Stimulated activated CD8-positive, alpha-beta memory T cell treated with anti-CD3 and anti-CD28 coated beads, Interleukin-15, amount 100 ng/mL, for 1 hour (primary cell): ENCODE measurements at places on chromosomes 11 and 22.

- peak; percentile 20 for DNase-seq
Observed at GRCh38 chr11:107689317-107690202, 22.3 kb downstream of the SLN start.

DNA sequence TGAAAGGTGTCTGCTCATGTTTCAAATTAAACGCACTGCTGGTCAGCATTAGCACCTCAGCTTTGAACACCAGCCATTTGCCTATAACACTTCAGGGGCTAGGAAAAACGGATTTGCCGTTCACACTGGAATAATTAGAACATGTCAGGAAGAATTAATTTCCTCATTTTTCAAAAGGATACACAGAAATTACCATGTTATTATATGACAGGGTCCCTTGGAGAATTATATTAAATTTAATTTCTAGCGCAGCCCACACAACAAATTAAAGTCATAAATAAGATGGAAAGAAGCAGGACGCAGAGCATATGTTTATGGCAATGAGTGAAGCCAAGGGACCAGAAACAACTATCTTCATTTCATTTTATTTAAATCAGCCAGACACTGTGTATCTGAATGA lies 83.8 kb upstream of the SOX6 start:
- DNase-seq, result no peak

DNA sequence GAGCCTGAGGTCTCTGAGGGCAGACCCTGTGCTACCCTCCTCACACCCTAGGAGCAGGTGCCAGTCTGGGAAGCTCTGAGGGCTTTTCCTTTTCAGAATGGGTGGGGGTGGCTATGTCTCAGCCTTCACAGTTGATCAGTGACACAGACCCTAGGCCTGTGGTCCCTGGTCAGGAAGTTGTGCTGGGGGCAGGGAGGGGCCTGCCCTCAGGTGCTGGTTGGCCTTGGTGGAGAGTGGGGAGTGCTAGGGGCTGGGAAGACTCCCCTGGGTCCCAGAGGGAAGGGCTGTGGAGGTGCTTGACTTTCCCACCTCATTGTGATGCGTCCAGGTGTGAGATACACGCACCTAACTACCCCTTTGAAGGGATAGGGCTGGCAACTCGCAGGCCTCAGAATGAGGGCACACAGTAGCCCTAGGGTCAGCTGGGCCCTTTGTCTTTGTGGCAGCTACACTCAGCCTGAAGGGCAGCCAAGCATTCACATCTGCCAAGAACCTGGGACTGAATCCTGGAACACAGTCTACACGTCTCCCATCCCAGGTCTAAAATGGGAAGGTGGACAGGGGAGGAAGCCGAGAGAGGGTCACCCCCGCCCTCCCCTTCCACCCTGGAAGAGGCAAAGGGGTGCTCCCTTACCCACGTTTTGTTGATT lies 31.2 kb upstream of the ATXN10 start:
- no peak for DNase-seq

DNA sequence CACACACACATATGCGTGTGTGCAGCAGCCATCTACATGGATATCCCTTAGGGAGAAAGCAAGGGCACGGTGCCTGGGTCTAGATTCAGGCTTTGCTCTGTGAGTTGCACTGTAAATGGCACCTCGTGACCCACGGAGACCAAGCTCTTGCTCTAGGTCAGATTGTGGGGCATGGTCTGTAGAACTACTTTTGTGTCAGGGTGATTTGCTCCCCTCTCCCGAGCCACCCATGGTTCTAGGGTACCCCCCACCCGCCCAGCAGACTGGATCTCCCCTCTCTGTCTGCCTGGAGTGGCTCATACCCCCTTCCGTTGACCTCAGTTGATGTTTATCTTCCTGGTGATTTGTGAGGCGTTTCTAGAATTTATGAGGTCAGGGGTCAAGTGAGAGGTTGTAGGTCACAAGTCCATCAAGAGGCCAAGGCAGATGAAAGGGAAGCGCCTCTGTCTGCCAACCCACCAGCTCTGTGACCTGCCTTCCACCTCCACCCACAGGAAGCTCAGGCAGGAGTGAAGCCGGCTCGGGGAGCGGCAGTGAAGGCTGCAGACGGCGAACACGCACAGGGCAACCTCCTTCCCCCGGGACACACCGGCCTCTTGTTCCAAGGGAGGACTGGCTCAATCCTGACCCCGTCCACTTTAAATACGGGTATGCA lies 76.2 kb upstream of the TTLL12 start:
- peak; percentile 17 for DNase-seq

GRCh38 chr11:18684267-18684666 lies 14.3 kb upstream of the TMEM86A start:
- no peak for DNase-seq

GRCh38 chr11:10379871-10380568 lies 75.0 kb upstream of the AMPD3 start:
- DNase-seq, result no peak

- DNase-seq, result no peak
Observed at GRCh38 chr11:5712507-5712906, 22.9 kb downstream of the TRIM22 start.

GRCh38 chr11:88604260-88604659 lies 266.7 kb upstream of the CTSC start:
- DNase-seq, result no peak

- DNase-seq, result no peak
Observed at GRCh38 chr22:30742291-30743256, 47.9 kb downstream of the OSBP2 start.

GRCh38 chr11:133081020-133081419 lies 451.3 kb downstream of the OPCML start:
- no peak for DNase-seq

DNA sequence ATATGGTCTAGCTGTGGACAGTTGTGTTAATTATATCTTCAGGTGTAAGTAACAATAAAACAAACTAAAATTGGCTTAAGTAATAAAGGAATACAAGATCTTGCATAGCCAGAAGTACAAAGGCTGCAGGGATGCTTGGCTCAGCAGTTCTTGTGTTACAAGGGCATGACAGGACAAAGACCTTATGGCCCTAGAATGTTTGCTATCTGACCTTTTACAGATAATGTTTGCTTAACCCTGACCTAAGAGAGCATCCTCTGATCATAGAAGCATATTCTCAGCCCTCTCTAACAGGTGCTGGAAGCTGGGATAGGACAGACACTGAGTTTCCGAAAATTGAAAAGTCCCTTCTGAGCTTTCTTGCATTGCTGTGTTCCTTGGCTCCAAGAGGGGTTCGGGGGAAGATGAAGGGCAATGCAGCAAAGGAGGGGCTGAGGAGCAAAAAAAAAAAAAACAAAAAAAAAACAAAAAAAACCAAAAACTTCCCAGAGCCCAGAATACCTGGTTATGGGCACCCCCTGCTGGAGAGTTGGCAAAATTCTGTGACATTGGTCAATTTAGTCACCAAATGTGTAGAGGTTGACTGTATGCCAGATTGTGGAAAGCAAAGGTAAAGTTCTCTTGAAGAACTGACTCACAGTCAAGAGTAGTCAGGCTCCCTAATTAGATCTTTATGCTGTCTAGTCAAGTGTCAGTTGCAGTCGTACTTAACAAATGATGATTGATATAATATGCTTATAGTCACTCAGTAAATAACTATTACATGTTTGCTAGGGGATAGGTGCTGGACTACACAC lies 10.4 kb upstream of the HIKESHI start:
- peak; percentile 30 for DNase-seq

- DNase-seq, result no peak
Observed at GRCh38 chr11:69684651-69685050, 9.5 kb upstream of the LTO1 start.

DNA sequence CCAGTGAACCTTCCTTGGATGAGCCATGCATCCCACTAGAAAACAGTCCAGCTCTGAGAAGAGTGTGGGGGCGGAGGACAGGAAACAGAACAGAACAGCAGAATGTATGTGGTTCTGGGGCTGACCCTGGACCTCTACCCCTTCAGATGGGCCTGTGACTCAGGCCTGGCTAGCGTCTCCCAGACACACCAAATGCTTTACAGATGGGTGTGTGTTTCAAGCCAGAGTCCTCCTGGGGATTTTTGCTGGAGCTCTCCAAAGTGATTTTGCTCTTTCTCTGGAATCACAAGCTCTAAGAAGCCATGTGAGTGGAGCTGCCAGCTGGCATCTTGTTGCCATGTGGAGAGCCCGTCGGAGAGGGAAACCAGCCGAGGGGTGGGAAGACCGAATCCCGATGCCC lies 13.2 kb upstream of the C1QTNF4 start:
- DNase-seq, result no peak

DNA sequence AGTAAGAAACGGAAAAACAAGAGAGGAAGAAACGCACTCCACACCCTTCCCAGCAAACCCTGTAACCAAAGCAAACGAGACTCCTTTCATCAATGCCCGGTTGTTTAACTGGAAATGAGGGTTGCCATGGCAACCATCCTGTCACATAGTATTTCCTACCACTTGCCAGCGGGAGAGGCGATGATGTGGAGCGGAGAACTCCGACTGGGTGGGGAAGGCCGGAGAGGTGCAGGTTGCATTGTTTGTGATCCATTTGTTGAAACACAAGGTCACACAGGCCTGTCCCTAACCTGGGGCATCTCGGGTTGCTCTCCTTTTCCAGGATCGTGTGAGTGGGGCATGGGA lies 609.9 kb downstream of the BUD13 start:
- no peak for DNase-seq

DNA sequence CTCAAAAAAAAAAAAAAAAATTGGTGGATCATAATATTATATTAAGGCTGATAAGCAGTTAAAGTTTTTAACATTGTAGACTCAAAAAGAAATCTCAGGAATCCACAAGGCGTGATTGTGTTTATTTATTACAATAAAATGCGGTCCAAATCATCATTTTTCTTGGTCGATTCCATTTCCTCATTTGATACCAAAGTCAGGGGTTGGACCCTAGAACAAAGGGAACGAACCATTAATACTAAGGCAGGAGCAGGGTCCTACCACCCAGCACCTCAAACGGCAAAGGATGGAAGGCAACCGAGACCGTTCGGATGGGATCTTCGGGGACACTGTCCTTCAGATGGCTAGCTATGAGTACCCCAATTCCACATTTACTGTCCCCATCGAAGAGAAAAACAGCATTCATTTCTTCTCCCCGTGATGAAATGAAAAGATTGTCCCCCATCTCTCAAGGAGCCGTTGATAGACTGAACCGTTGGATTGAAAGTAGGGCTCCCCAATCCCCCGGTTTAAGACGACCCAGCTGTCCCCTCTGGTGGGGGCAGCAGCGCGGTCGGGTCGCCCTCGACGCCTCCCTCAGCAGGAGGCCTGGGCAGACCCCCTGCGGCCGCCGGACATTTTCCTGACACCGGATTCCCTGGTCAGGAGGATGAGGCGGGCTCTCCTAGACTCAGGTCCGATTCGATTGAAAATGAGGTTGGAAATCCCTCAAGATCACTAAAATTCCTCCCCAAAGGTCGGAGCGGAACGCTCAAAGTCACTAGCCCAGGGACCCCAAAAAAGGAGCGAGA lies 607 bp downstream of the DMC1 start:
- peak; percentile 0 for DNase-seq

- DNase-seq, result no peak
Observed at GRCh38 chr11:125376117-125376516, 119.9 kb downstream of the FEZ1 start.

DNA sequence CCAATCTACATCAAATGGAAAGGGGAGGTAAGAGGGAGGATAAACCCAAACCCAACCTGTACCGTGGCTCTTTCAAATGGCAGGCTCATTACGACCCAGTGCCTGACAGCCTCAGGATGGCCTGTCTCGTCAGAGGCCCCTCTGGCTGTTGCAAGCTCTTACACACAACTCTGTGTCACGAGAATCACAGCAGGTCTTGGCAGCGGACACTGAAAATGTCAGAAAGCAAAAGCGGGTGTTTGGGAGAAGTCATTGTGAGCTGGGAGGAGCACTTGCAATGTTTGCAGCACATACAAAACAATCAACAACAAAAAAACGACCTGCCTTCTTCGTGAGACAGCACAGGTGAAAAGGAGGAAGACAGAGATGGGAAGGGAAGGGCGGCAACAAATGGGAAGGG lies 248.1 kb downstream of the OPCML start:
- DNase-seq, result no peak

GRCh38 chr11:75275581-75275980 lies 35.0 kb downstream of the TPBGL start:
- DNase-seq, result peak; percentile 37

DNA sequence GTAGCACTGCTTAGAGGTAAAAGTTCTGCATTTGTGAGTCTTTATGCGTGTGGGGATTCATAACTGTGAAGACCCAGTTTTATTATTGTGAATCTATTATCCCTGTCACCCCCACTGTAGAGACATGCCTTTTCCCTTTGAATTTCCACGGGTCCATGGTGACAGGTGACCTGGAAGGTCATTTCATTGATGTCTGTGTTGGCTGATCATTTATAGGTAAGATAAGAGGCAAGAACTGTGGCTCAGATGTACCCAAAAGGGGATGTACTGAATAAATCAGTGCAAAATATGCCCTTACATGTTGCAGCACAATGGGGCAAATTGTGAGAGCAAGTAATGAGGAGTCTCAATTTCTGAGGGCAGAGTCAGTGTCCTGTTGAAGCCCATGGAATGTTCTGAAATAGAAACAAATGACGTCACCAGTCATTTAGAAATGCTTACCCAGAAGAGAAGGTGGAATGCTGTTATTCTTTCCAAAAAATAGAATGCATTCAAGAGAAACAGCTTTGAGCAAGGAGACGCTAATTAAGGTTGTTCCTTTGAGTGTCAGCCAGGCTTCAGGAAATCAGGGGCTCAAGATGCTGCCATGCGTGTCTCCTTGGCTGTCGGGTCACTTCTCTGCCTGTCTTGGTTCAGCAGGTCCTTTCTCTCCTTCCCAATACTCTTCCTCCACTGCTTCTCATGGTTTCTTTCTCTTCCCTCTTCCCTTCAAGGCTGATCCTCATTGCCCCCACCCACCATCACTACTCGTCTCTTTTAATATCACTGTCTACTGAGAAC lies 118.7 kb upstream of the E2F8 start:
- DNase-seq, result no peak

GRCh38 chr11:104837969-104838639 lies 60.2 kb downstream of the CASP12 start:
- no peak for DNase-seq

DNA sequence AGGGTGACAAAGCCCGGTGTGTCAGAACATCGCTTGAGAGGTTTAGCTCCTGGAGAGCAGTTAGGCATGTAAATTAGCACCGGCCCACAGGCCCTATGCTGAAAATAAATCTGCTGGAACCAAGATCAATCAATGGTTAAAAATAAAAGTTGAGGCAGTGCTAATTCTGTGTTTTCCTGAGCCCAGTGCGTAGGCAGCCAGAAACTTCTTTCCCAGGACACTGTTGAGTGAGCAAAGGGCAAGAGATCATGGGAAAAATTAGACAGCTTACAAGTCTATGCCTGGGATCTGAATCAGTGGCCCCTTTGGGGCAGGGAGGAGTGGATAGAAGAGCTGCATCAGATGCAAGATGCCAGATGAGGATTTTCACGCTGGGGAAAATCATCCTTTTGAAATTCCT lies 539.2 kb downstream of the BUD13 start:
- no peak for DNase-seq
